ENCODE measurements at places on chromosomes 2 and 18. TPM values are rescaled to one million over a fixed set of nuclear protein-coding genes. Genes with fewer than 3 reads are reported as not detected.
A peak's percentile ranks its signal among the peaks of the same experiment; 100 is the strongest.

The KCNF1 gene
- total RNA-seq = not detected

The CHRND gene
- total RNA-seq = not detected

The TCF7L1 gene
- total RNA-seq = 5.4 TPM

The RIT2 gene
- not detected for total RNA-seq

The TEX44 gene
- not detected for total RNA-seq

The ENOSF1 gene
- total RNA-seq = 55.1 TPM

The GPR45 gene
- total RNA-seq = not detected

The AMER3 gene
- not detected for total RNA-seq

The MALL gene
- 2.1 TPM for total RNA-seq

The NR4A2 gene
- total RNA-seq = 12.2 TPM

The VWC2L gene
- total RNA-seq = not detected

The CCDC68 gene
- 8.9 TPM for total RNA-seq

The ST8SIA5 gene
- total RNA-seq = 0.99 TPM

The EVA1A gene
- total RNA-seq = 12.2 TPM

The TMEM198 gene
- 10.2 TPM for total RNA-seq

The NBAS gene
- 48.6 TPM for total RNA-seq

The BCL2 gene
- total RNA-seq = 33.5 TPM

The GAREM1 gene
- total RNA-seq = 3.7 TPM

The C2orf80 gene
- total RNA-seq = not detected

- DNase-seq = no peak
Observed at GRCh38 chr2:111143107-111143842, 22.6 kb downstream of the BCL2L11 start.

DNA sequence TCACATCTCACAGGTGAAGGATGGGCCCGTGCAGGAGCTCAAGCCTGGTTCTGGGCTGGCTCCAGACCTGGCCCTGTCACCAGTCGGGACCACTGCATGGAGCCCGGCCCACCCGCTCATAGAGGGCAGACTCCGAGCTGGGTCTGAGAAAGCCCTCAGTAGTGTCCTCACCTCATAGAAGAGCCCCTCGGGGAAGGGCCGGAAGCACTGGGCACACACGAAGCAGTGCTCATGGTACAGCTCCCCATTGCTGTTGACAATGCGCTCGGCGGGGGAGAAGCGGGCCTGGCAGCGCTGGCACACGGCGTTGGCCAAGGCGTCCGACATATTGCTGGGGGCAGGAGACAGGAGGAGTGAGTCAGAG, 11.3 kb downstream of the GPR17 start:
- DNase-seq = no peak

DNA sequence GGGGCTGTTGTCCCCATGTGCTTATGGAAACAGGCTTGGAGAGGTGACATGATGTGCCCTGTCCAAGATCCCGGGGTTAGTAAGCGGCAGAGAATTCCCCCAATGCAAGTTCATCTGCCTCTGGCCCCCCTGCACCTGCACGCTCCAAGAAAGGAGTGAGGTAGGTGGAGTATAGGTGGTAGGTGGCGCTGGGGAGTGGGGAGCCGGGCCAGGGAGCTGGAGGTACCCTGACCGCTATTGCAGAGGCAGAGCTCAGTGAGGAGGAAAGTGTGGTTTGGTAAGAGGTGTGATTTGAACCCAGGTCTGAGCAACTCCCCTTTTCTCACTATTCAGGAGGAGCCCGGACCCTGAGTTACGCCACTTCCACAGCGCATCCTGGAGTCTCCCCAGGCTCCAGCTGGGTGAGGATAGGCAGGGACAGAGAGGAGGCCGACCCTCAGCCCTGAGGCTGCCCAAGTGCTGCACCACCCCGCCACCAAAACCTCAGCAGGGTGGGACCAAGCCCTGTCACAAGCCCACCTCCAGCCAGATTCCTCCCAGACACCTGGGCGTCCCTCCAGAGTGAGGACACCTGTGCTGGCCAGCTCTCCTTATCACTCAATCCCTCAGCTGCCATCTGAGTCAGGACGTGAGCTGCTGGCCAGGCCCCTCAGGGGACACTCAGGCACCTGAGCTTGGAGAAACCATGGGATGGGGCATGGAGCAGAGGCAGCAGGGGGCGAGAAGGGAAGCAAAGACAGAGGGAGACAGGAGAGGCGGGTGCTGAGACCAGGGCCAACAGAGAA, 5.6 kb downstream of the HAAO start:
- DNase-seq = no peak

- DNase-seq = no peak
Observed at GRCh38 chr2:239970004-239970623, 55.0 kb downstream of the NDUFA10 start.

GRCh38 chr2:10877651-10878111, 34.1 kb upstream of the KCNF1 start:
- DNase-seq = no peak

DNA sequence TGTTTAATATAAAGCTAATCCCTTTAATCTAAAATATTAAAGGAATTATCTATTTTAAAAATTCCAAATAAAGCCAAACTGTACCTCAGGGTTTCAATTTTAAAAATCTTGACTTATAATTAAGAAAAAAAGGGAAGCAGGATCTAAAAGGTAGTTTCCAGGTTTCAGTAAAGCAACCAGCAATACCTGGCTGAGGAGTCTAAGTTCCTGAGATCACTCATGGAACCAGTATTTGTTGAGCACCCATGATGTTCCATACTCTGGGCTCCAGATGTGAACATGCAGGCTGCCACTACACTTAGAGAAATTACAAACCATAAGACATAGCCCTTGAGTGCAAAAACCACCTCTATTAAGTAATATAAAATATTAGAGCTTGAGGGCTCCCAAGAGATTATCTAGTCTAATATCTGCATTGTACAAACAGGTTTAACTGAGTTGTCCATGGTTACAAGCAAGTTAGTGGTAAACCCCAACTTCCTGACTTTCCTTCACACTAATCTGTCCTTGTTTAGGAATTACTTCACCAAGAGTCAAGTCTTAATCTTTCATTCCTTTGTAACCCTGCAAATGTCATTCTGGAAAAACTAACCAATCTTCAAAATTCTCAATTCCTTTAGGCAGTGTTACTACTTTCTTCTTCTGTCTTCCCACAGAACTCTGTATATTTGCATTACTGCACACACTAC, 49.2 kb downstream of the CLASP1 start:
- DNase-seq = no peak

- no peak for DNase-seq
Observed at GRCh38 chr2:5479265-5479928, 212.8 kb upstream of the SOX11 start.

DNA sequence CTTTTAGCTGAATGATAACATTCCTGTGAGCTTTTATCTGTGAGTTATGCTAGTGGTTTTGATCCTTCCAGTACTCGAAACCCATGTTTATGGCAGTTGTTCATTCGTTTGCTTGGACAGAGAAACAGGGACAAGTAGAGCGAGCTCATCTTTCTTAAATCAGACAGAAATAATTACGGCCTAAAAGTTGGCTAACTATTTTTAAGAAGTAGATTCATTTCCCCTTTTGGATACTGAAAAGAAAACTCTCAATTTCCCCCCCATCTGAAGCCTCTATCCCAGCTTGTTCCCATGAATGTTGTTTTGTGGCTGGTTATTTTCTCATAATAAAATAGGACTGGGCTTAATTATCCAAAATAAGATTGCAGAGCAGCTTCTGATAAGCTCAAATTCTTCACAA, 67.1 kb downstream of the ANTXR1 start:
- no peak for DNase-seq

DNA sequence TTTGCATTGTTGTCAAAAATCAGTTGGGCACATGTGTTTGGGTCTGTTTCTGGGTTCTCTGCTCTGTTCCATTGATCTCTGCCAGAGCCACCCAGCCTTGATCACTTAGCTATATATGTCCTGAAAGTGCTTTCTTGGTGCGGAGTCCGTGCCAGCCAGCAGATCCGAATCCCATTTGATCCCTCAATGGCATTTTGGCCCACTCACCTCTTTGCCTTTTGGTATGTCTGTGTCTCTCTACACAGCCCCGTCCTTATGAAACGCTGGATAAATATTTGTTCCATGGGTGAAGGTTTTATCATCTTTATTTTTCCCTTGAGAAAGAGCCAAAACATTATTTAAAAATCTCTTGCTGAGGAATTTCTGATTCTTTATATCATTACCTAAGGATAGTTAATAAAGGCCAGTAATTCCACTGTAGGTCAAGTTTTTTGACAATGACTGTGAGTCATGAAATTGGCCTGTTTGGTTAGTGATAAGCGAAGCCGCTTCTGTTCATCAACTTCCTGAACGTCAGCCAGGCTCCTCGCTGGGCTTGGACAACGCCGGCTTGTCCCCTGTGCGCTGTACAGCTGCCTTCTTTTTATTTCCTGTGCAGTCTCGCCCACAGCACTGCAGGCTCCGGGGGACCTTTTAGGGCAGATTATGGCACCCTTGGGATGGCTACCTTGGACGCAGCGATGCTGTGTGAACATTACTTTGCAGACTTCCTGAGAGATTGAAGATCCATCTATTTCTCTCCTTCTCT, 24.9 kb downstream of the MTCL1 start:
- DNase-seq = peak; percentile 31

- DNase-seq = no peak
Observed at GRCh38 chr18:23856466-23857163, 157.9 kb upstream of the TTC39C start.

DNA sequence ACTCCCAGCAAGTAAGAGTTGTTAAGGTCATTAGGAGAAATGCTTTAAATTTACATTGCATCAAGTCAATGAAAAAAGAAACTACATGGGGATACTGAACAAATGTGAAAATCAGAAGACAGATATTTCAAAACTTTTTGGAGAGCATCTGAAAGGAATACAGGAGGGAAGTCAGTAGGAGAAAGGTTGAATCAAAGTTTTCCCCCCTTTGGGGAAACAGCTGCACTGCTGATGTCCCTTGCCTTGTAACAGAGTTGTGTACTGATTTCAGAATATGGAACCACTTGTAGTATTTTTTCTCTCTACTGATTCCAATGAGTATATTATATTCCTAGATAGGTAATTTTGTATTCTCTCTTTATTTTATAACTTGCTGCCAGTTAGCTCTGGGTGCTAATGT, 592.5 kb upstream of the ZEB2 start:
- DNase-seq = no peak

GRCh38 chr2:65545837-65546805, 113.7 kb upstream of the SPRED2 start:
- DNase-seq = no peak

- no peak for DNase-seq
Observed at GRCh38 chr2:127170021-127170420, 50.1 kb downstream of the CYP27C1 start.

DNA sequence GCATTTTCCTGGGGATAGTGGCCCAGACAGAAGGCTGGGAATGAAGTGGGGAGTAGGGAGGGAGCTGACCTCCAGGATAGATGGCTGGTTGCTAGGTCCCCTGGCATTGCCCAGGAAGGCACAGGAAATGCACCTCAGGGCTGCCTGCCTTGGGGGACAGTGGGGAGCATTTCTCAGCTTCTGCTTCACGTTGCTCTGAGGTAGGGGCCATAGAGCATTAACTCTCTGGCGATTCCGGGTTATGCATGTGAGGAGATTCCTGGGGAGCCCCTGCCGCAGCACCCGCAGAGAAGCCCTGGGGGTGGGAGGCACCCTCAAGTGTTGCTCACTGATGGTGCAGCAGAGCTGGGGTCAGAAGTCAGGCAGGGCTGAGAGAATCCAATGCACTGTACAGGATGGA, 256.5 kb downstream of the CYP26B1 start:
- no peak for DNase-seq

DNA sequence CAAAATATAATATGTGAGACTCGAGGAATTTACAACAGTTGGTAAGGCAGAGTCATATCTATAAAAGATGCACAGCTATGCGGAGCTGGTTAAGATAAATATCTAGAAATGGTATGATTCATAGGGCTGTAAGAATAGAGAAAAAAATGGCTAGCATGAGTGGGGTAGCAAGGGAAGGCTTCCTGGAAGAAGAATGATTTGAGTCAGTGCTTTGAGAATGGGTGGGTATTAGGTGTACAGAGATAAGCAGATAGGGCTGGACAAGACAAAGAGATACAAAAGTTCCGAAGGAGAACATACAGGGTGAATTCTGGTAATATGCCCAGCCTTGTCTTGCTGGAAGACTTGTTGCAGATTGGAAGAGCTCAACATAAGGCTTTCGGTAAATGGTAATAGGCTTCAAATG, 291.5 kb upstream of the CCDC68 start:
- DNase-seq = no peak

- DNase-seq = no peak
Observed at GRCh38 chr18:13930964-13931363, 15.6 kb upstream of the MC2R start.

- no peak for DNase-seq
Observed at GRCh38 chr2:161169335-161169734, 9.1 kb downstream of the TANK start.

DNA sequence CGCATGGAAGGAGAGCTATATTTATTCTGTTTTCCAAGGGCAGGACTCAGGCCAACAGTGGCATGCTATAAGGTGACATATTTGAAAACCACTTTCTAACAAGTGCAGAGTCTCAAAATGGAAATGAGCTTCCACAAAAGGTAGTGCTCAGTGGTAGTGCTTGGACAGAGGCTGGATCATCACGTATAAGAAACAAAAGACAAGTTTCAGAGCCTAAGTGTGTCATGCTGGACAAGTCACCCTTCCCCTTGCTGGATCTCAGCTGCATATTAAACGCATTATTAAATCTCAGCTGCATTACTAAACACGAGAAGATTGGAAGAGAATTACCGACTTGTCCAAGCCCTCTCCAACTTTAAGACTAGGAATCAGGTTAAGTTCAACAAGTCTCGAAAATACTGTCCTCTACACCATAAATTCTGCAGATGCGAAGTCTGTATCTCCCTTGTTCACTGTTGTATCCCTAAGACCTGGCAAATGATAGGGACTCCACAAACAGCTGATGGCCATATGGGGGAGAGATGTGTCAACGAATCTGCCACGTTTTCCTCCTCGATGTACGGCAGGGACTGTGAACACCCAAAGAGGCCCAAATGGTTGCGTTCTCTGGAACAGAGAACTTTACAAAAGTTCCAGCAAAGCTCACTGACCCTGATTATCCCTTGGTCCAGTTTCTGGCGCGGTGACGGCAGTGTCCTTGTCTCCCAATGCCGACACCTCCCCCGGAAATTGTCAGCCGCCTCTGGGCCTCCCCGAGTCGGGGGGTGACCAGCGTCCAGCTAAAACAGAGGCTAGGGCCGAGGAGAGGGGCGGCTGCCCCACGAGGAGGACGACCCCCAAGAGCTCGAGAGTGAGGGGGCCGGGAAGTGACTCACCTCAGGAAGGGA, 611 bp downstream of the NOL10 start:
- DNase-seq = no peak

- DNase-seq = no peak
Observed at GRCh38 chr2:84278386-84278785, 180.7 kb downstream of the SUCLG1 start.

- no peak for DNase-seq
Observed at GRCh38 chr2:159775021-159775420, 23.0 kb downstream of the CD302 start.

- DNase-seq = peak; percentile 45
Observed at GRCh38 chr18:3652380-3653262, 202.6 kb downstream of the TGIF1 start.
